Activated CD4-positive, alpha-beta T cell treated with anti-CD3 and anti-CD28 coated beads for 24 hours (primary cell): ENCODE measurements at places on chromosomes 4 and X.

DNA sequence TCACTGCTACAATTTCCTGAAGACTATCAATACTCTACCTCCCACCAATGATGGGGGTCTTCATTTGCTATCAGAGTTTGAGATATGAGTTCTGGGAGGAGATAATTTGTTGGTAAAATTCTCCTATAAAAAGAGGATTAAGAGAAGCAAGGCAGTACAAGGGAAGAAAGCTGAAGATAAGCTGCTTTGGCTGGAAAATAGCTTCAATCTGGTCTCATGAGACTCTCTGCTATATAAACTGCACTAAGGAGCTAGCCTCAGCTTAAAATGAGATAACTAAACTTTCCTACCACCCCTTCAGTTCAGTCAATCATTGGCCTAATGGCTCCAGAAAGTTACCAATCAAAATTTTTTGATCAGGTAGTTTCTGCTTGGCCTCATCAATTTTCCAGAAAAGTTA is 2105.0 kb downstream of the ARAP2 start:
- no peak for DNase-seq

- DNase-seq, result no peak
Measured at GRCh38 chrX:105973387-105973739, 65.2 kb downstream of the SERPINA7 start.

DNA sequence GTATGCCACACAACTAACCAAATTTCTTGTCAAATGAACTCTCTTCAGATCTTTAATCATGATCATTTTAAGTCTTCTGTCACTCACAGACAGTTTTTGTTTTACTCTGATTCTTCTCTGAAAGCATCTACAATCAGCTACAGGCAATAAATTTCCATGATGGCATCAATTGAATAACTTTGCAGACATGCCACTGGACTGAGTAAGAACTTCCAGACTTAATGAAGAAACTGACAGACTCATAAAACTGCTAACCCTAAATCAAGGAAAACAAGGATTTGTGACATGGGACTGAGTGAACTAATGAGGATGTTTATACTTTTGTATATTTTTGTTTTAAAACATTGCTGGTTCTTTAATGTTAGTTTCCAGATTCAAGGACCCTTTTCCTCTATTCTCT is 5.5 kb upstream of the PPP1R2C start:
- no peak for DNase-seq

DNA sequence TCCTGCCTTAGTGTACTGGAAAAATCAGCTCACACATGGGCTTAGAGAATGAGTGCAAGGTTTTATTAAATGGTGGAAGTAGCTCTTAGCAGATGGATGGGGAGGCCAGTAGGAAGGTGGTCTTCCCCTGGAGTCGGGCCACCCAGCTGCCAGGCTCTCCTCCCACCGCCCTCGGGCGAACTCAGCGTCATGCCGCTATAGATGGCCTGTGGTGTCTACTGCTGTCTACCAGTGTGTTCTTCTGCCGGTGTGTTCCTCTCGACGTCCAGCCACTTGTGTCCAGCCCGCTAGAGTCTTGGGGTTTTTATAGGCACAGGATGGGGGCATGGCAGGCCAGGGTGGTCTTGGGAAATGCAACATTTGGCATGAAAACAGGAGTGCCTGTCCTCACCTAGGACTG is 198.7 kb upstream of the NDST3 start:
- no peak for DNase-seq

- DNase-seq, result no peak
Measured at GRCh38 chr4:95204873-95205272, 343.9 kb downstream of the UNC5C start.

DNA sequence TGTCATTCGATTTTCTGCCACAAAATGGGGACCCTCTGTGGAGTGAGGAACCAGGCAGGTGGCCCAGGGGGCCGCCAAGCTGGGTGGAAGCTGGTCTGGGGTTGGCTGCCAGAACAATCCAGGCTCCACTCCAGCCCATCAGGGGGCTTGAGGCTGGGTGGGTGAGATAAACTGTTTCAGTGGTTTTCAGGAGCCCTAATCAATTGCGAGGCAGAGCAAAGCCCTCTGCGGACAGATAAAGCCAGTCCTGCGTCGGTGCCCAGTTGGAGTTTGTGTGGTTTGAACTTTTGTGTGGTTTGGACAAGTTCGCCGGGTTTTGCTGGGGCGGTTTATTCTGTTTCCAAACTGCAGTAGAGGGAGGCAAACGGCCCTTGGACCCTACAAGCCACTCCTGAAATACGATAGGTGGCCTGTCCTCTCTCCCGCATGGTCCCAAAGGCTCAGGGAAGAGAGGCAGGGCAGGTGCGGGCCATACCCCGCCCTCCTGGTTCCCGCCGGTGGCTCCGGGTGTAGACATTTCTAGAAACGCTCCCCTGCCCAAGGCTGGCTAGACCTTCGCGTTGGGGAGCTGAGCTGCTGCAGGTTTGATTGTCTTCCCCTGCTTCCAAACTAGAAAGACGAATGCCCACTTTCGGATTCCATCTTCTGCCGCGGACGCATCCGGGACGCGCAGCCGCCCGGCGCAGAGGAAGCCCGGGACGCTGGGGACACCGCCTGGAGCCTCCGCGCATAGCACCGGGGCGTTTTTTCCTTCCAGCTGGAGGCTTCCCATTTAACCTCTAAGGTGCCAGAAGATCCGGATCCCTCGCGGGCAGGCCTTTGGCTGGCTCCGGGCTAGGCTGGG is 169.0 kb upstream of the BCOR start:
- DNase-seq, result peak; percentile 31

GRCh38 chr4:37661772-37662171 is 24.4 kb downstream of the RELL1 start:
- DNase-seq, result no peak

DNA sequence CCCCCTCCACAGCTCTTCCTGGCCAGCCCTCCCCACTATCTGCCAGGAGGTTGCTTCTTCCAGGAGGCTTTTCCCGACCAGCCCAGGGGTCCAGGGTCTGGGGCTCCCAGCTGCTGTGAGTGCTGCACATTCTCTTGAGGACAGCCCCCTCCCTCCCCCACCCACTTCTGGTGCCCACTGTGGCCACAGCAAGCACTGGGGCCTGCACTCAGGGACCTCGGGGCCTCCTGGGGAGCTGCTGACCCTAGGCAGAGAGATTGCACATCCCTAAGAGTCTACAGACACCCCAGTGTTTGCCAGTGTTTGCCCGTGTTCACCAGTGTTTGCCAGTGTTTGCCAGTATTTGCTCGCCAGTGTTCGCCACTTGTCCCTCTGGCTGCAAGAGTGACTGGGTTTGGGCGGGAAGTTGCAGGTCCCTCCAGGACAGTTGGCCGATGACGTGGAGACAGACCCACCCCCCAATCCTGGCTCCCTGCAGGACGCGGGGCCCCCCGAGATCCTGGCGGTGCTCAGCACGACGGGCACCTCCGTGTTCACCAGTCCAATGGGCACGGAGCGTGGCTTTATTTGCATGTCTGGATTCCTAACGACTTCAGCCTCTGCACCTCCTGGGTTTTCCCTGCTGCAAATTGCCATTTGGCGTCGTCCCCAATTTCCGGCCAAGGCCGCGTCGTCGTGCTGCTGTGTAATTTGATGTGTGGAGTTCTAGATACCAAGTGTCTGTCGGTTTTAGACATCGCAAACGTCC is 87.5 kb upstream of the NKX1-1 start:
- no peak for DNase-seq

GRCh38 chr4:101145021-101145420 is 202.3 kb downstream of the PPP3CA start:
- DNase-seq, result no peak

GRCh38 chr4:91113130-91113706 is 986.0 kb downstream of the CCSER1 start:
- DNase-seq, result no peak

- no peak for DNase-seq
Measured at GRCh38 chr4:126799971-126800574, 832.7 kb upstream of the INTU start.

GRCh38 chr4:1515763-1516162 is 109.5 kb upstream of the NKX1-1 start:
- DNase-seq, result no peak

DNA sequence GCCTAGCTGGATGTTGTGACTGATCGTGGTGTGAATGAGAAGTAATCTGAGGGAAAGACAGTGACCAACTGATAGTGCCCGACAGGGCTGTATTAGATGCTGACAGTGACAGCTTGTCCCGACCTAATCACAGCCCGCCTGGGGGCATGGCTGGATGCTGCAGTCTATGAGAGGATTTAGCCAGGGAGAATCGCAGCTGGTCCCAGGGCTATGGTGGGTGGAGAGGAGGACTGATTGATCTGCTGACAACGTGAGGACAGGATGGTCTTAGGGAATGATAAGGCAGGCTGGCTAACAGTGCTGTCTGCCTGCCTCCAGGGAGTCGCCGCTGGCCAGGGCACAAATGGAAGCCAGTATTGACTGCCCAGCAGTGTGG is 621 bp upstream of the SUV39H1 start:
- no peak for DNase-seq

GRCh38 chrX:21698272-21698671 is 40.1 kb upstream of the KLHL34 start:
- no peak for DNase-seq

GRCh38 chr4:20444599-20445337 is 193.1 kb downstream of the SLIT2 start:
- DNase-seq, result no peak

- DNase-seq, result no peak
Measured at GRCh38 chrX:150475461-150475860, 93.0 kb upstream of the MTM1 start.

DNA sequence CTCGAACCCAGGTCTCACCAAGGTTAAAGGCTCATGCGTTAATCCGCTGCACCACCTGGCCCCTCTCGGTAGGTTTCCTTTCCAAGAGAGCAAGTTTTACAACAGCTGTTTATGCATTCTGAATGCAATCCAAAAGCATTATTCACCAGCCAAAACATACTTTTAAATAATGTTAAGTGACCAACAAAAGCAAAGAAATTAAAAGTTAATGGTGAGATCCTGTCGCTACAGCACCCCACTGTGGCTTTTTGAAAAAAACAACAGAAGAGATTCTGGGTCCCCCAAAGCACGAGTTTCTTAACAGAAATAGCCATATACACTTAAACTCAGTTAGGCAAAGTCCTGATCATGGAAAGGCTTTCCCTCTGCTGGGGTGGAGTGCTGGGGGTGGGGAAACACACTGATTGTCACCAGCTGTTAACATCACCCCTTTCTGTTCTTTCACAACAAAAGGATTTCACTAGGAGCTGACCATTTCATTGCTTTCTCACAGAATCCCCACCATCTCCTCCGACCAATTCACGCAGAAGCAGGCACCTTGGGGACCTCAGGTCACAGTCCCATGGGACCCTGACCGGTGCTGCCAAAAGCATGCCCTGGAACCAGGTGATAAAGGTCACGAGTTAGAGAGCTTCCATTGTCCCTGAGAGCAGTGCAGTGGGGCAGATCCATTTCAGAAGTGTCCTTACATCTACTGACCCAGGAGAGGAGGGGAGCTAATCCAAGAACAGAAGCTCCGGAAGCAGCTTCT is 51.2 kb downstream of the ZNF827 start:
- no peak for DNase-seq

DNA sequence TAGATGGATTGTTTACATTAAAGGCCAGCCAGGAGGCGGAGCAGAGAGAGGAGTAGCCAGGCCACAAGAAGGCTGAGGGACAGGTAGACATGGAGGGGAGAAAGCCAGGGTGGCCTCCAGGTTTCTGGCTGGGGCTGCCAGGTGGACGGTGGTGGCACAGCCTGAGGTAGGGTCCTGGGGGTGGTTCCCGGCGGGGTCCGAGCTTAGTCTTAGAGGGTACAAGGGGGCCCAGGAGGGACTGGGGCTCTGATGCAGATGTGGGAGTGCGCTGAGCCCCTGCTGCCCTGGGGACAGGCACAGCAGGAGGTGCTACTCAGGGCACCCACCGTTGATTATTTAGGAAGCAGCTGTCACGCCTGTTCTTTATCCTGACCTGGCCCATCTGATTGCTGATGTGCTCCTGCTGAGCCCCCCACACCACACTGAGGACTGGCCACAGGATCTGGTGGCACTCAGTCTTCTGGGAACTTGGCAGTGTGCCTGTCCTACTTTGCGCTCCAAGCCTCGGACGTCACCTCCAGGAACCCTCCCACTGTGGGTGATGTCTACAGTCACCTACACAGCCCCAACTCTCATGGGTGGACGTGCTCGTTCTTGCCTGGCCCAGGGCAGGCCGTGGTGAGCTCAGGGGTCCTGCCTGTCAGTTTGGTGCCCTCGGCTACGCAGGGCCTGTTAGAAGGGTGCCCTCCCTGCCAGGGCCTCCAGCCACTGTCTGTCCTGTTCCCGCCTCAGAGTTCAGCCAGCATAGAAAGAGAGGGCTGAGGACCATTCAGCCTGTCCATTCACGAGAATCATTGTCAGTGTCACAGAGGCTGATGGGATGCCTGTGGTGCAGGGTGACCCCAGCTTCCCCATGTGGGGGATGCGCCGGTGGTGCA is 12.0 kb downstream of the WFS1 start:
- DNase-seq, result no peak

DNA sequence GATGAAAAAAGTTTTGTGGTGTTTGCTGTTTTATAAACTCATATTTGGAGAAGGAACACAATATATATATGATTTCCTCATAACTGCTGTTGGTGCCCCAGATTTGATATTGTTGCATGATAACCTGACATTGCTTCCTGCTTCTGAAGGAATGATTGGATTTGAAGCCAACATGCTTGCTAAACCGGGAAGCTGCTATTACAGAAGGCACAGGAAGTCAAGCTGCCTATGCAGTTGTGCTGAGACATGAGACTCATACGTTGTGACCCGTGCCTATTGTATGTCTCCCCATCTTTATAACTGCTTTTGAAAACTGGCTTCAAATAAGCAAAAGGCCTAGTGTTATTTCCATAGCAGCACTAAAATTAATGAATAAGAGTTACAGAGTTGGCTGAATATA is 32.9 kb downstream of the GAB1 start:
- DNase-seq, result no peak

DNA sequence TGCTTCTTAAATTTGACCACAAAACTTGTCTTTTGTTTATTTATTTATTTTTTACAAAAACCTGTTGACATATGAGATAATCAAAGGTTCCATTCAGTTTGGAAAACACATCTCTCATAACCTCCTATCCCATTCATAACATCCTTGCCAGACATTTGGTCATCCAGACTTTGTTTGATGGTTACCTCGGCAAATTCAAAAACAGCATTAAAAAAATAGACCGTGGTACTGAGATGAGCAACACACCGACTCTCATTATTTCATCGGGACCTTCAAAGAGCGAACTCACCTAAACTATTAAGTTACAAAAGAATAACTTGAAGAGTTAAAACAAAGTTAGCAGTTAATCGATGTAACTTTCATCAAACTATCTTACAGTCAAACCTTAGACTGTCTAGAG is 85.8 kb upstream of the RPS6KA3 start:
- DNase-seq, result no peak
